ENCODE measurements at places on chromosomes 12 and 14.
A peak's percentile ranks its signal among the peaks of the same experiment; 100 is the strongest.

GRCh38 chr12:94538318-94538717 is 78.7 kb upstream of the CEP83 start:
- H3K36me3 ChIP-seq, result no peaks in the 10 kb centered on the region
- no peak for DNase-seq
- no peak overlapping the region for H3K4me3 ChIP-seq
- no peaks in the 10 kb centered on the region for H3K4me1 ChIP-seq
- peaks cover 2% of the 10 kb centered on the region for H3K27me3 ChIP-seq

DNA sequence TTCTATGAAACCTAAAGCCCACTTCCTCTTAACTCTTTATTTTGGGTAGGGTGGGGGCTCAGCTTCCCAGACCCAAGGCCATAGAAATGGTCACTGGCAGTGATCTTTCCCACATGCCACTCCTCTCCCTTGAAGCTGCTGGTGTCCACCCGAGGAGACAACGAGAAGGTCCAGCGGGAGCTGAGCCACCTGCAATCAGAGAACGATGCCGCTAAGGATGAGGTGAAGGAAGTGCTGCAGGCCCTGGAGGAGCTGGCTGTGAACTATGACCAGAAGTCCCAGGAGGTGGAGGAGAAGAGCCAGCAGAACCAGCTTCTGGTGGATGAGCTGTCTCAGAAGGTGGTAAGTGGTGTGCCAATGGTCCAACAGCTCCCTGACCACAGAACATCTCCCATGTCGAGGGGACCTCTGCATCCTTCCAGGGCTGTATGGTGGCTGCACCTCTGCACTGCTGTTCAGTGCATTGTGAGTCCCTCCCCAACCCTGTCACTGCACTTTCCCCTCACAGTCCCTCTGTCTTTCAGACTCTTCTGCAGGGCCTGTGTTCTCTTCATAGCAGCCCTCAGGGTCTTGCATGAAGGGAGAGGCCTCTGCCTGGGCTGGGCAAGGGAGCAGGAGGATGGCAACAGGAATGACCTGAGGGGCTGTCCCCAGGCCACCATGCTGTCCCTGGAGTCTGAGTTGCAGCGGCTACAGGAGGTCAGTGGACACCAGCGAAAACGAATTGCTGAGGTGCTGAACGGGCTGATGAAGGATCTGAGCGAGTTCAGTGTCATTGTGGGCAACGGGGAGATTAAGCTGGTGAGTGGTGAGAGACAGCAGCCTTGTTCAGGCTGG is 18.8 kb upstream of the PIP4K2C start:
- H3K27ac ChIP-seq, result no peak overlapping the region
- H3K36me3 ChIP-seq, result peaks cover 2% of the 10 kb centered on the region
- no peak overlapping the region for H3K4me3 ChIP-seq
- peaks cover 19% of the 10 kb centered on the region for H3K27me3 ChIP-seq

- DNase-seq, result no peak
- peaks cover 12% of the 10 kb centered on the region for H3K4me1 ChIP-seq
- peaks cover 49% of the 10 kb centered on the region for H3K36me3 ChIP-seq
Observed at GRCh38 chr12:120095736-120096135, 20.8 kb downstream of the RAB35 start.

GRCh38 chr12:98635657-98636323 is 8.8 kb downstream of the IKBIP start:
- H3K36me3 ChIP-seq, result peaks cover 11% of the 10 kb centered on the region
- H3K4me3 ChIP-seq, result no peak overlapping the region
- H3K4me1 ChIP-seq, result peaks cover 14% of the 10 kb centered on the region
- H3K27me3 ChIP-seq, result no peaks in the 10 kb centered on the region
- DNase-seq, result no peak

- H3K4me3 ChIP-seq, result no peak overlapping the region
- H3K36me3 ChIP-seq, result no peaks in the 10 kb centered on the region
- no peak overlapping the region for H3K27ac ChIP-seq
Observed at GRCh38 chr14:35499180-35499579, 34.8 kb upstream of the INSM2 start.

DNA sequence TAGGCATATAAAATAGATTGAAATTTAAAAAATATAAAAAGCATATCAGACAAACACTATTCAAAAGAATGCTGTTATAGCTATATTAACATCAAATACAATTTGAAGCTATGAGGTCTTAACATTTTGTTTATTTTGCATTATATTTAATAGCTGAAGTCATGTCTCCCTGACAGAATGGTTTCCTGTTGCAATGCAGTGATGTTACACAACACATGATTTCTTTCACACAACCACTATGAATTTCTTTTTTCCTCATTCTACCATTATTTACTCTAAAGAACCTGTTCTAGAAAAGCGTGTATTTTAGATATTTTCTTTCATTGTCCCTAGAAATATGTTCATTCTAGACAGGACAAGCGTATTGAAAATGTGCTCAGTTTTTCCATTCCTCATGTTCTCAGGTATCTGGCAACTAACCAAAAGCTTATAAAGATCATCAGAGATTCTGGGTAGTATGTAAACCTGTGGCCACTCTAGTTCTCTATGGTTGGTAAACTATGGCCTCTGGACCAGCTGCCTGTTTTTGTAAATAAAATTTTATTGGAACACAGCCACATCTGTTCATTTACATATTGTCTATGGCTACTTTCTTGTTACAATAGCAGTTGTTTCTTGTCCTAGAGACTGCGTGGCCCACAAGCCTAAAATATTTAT is 183.8 kb downstream of the FOXA1 start:
- H3K36me3 ChIP-seq, result no peaks in the 10 kb centered on the region
- H3K27ac ChIP-seq, result no peak overlapping the region
- H3K27me3 ChIP-seq, result no peaks in the 10 kb centered on the region
- no peak for DNase-seq
- H3K4me1 ChIP-seq, result no peaks in the 10 kb centered on the region

DNA sequence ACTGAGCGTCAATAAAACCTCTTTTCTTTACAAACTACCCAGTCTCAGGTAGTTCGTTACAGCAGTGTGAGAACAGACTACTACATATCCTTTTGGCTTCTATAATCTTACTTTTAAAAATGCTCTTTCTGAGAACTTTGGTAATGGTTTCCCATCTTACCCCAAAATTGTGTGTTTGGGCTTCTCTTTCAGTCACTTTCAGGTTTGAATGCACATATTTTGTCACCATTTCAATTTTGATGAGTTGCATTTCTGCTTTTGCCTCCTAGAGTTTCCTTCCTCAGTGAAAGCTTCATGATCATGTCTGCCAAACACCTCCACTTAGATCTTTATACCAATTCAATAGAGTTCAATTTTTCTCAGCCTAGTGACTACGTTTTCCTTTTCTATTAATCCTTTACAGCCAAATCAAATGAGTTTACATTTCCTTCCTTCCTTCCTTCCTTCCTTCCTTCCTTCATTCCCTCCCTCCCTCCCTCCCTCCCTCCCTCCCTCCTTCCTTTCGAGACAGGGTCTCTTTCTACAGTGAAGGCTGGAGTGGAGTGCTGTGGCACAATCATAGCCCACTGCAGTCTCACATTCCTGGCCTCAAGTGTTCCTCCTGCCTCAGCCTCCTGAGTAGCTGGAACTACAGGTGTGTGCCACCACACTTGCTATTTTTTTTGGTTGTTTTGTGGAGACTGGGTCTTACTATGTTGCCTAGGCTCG is 124.9 kb downstream of the BCAT1 start:
- DNase-seq, result no peak
- no peak overlapping the region for H3K27ac ChIP-seq
- no peaks in the 10 kb centered on the region for H3K36me3 ChIP-seq
- peaks cover 5% of the 10 kb centered on the region for H3K4me1 ChIP-seq
- no peaks in the 10 kb centered on the region for H3K27me3 ChIP-seq
- no peak overlapping the region for H3K4me3 ChIP-seq

DNA sequence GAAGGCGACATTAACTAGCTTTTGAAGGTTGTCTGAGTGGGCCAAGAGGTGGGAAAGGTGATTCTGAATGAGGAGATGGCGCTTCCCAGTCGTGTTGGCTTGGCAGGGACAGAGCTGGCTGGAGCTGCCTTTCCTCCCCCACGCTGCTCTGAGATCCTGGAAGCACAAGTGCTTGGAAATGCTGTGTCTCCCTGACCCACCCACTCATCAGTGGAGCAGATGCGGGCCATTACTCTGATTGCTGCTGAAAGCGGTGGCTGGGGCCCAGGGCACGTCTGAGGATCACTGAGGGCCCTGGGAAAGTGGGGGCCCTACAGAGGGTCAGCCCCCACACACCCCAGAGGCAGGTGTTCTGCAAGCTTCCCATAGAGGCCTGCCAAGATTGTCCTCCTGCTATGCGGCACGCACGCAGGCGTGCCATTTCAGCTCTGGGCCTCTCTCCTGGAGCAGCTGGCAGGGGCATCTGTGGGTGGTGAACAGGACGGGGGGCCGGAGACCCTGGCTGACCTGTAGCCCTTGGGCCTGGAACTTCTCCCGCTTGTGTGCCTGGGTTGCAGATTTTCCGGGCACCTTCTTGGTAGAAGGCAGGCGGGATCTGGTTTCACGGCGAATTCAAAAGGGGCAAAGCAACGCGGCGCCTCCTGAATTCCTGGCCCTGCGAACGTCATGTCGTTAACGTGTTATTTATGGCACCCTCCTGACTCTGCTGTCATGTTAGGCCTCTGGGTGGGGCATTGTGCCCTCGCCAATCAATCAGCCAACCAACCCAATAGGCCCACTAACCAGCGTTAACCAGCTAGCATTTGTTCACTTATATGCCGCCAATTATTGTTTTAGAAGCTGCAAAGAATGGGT is 133.8 kb upstream of the TBX3 start:
- no peak for DNase-seq
- H3K27me3 ChIP-seq, result no peaks in the 10 kb centered on the region
- H3K27ac ChIP-seq, result no peak overlapping the region
- H3K4me3 ChIP-seq, result no peak overlapping the region
- H3K36me3 ChIP-seq, result no peaks in the 10 kb centered on the region

DNA sequence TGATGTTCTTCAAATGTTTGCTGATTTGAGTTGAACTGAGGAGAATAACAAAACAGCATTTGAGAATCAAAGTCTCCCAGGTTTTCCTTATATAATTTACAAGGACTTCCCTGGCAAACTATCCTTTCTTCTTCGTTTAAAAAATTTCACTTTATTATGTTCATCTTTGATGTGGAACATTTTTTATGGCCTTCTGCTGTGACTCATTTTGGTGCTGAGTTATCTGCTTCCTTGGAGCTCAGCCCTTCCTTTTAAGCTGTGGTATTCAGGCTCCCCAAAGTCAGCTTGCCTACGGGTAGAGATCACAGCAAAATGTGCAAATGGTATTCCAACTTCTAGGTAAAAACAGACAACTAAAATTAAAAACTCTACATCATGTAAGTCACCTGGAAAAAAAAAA is 1.4 kb upstream of the ANO4 start:
- no peak overlapping the region for H3K4me3 ChIP-seq
- H3K27ac ChIP-seq, result no peak overlapping the region
- DNase-seq, result no peak
- peaks cover 2% of the 10 kb centered on the region for H3K36me3 ChIP-seq
- no peaks in the 10 kb centered on the region for H3K4me1 ChIP-seq

- H3K4me3 ChIP-seq, result no peak overlapping the region
- H3K4me1 ChIP-seq, result no peaks in the 10 kb centered on the region
- no peak overlapping the region for H3K27ac ChIP-seq
- H3K36me3 ChIP-seq, result no peaks in the 10 kb centered on the region
Observed at GRCh38 chr14:76752744-76753143, 8.5 kb upstream of the VASH1 start.

GRCh38 chr14:61391119-61391518 is 69.7 kb downstream of the PRKCH start:
- H3K4me1 ChIP-seq, result peaks cover 22% of the 10 kb centered on the region
- no peak overlapping the region for H3K4me3 ChIP-seq
- peaks cover 34% of the 10 kb centered on the region for H3K36me3 ChIP-seq

DNA sequence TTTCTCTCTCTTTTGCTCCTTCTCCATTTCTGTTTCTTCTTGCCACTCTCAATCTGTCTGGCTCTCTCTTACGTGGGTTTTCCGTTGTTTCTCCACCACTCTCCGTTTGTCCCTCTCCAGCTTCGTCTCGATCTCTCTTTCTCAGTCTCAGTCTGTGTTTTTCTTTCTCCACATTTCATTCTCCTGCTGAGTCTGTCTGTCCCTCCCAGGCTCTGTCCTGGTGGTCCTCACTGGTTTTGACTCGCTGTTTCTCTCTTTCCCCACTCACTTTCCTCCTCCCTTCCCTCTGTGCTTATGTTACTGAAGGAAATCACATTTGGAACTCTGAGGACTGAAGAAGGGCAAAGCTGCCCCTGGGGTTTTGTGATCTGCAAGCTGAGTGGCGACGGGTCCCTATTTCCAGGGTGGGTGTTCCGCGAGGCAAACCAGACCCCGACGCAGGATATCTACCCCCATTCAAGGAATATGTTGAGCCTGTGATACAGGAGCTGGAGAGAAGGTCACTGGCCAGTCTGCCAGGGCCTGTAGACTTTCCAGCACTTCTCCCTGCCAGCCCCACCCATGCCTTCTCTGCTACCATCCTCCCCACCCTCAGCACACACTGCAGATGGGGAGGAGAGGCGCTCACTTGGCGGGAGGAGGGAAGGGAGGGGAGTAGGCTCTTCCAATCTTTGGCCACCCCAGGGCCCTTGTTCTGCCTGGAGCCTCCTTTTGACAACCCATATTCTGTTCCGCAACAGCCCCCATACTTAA is 102.7 kb upstream of the MAP1LC3B2 start:
- H3K27ac ChIP-seq, result no peak overlapping the region
- peaks cover 19% of the 10 kb centered on the region for H3K27me3 ChIP-seq
- DNase-seq, result no peak
- peaks cover 2% of the 10 kb centered on the region for H3K36me3 ChIP-seq

- no peak for DNase-seq
- no peaks in the 10 kb centered on the region for H3K36me3 ChIP-seq
- peaks cover 12% of the 10 kb centered on the region for H3K27me3 ChIP-seq
- H3K4me3 ChIP-seq, result no peak overlapping the region
Observed at GRCh38 chr12:21987755-21988154, 46.5 kb upstream of the ABCC9 start.

- H3K27ac ChIP-seq, result peak overlapping the region; percentile 80
- H3K27me3 ChIP-seq, result no peaks in the 10 kb centered on the region
- DNase-seq, result no peak
- H3K36me3 ChIP-seq, result peaks cover 10% of the 10 kb centered on the region
- no peak overlapping the region for H3K4me3 ChIP-seq
- H3K4me1 ChIP-seq, result peaks cover 5% of the 10 kb centered on the region
Observed at GRCh38 chr12:51131745-51132521, 41.0 kb downstream of the TFCP2 start.

- peaks cover 58% of the 10 kb centered on the region for H3K27me3 ChIP-seq
- peak; percentile 6 for DNase-seq
- H3K27ac ChIP-seq, result no peak overlapping the region
- no peaks in the 10 kb centered on the region for H3K4me1 ChIP-seq
- H3K4me3 ChIP-seq, result no peak overlapping the region
- peaks cover 2% of the 10 kb centered on the region for H3K36me3 ChIP-seq
Observed at GRCh38 chr14:104446611-104447010, 133.0 kb upstream of the C14orf180 start.

- H3K36me3 ChIP-seq, result peaks cover 2% of the 10 kb centered on the region
- H3K27me3 ChIP-seq, result no peaks in the 10 kb centered on the region
- H3K4me3 ChIP-seq, result no peak overlapping the region
- no peak for DNase-seq
- H3K27ac ChIP-seq, result no peak overlapping the region
- no peaks in the 10 kb centered on the region for H3K4me1 ChIP-seq
Observed at GRCh38 chr12:131015581-131016337, 62.1 kb downstream of the ADGRD1 start.
